ENCODE measurements at places on chromosomes 2 and 18.

DNA sequence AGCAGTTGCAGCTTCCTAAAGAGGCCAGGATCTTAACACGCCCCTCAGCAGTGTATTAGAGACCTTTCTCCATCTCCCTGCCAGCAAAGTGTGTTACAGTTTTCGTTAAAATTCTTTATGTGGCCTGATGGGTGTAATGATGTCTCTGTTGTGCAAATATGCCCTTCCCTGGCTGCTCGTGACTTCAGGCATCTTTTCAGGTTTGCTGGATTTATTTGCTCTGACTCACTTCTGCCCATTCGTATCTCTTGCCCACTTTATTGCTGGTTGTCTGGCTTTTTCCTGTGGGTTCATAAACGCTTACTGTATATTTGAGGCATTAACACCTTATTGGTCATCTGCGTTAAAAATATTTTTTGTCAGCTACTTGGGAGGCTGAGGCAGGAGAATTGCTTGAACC is 134.5 kb downstream of the ASB1 start:
- no peak for DNase-seq

GRCh38 chr2:199439542-199439941 is 18.2 kb downstream of the SATB2 start:
- no peak for DNase-seq

DNA sequence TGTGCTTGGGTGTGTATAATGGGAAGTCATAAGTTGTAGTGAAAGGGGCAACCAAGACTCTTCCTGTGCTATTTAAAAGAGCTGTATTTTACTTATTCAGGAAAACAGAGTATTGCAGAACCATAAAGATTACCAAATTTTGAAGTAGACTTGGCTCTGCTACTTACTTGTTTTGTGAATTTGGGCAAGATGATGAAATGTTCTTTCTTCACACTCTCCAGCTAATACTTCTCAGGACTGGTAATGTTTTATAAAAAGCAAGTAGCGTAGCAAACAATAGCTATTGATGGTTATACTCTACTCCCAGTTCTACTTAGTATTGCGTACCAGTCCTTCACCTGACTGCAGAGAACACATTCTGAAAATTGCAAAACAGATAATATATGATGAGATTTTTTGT is 374.1 kb downstream of the ARHGAP15 start:
- DNase-seq, result no peak

- no peak for DNase-seq
Observed at GRCh38 chr18:27808683-27809082, 368.2 kb downstream of the CDH2 start.

- DNase-seq, result no peak
Observed at GRCh38 chr2:44535376-44535775, 173.6 kb downstream of the CAMKMT start.

DNA sequence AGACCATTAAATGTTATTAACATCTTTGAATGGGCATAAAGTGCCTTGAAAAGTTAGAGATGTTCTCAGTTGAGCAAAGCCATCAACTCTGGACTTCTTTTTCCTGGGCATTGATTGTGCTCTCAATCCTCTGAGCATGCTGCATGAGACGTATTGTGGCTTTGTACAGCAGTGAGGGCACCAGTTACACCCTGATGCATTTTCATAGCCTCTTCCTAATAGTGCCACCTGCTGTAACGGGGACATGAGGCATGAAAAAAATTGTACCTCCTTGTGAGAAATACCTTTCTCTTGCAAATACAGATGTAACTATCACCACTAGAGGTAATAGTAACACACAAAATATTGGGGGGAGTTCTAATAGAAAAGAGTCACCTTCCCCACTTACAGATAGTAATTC is 697.5 kb downstream of the TMEM182 start:
- no peak for DNase-seq

GRCh38 chr2:120735746-120736170 is at the start of gene GLI2:
Gene GLI2, plus strand, starts transcription at chr2:120735868. Its CDS starts 61,453 bp downstream, at chr2:120797321.
- DNase-seq, result peak; percentile 7

DNA sequence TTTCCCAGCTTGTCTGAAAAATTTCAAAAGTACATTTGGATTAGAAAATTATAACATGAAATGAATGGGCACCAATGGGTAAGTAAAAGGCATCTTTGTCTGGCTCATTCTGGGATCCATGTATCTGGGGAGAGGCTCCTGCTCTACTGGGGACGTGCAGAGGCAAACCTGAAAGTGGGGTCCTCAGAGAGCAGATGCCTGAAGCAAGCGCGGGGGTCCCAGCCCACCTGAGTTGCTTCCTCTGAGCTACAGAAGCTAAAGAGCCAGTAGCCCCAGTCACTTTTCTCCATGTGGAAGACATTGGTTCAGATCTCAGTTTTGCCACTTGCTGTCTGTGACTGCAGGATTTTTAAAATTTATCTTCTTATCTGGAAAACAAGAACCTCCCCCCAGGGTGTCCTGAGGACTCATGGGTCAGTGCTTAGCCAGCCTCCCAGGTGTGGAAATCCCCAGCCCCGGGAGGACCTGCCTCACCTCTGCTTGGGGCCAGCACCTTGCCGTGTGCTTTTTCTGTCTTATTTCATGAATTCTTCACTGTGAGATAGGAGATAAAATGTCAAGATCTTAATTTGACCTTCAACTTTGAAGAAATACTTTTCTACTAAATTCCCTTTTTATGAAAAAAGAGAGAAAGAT is 25.1 kb upstream of the ODC1 start:
- DNase-seq, result no peak

DNA sequence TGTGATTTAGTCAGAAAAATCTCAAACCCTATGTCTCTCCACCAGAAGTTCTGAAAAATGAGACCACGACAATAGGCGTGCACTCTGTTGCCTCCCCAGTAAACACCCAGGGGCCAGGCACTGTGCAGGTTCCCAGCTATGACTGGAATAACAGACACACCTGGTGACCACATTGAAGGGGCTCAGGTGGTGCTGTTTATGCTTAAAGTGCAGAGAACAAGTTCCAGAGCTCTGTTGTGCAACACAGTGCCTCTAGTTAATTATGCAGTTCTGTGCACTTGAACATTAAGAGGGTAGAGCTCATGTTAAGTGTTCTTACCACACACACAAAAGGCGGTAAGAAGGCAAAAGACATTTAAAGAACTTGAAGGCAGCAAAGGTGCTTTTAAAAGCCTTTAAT is 52.6 kb upstream of the AFF3 start:
- DNase-seq, result no peak

GRCh38 chr2:226694586-226695284 is 104.9 kb downstream of the IRS1 start:
- DNase-seq, result no peak

All from stimulated activated CD4-positive, alpha-beta T cell treated with anti-CD3 and anti-CD28 coated beads, Interleukin-4, amount 100 ng/mL, for 4 hours (primary cell).